Fibroblast of skin of left quadriceps (primary cell): ENCODE measurements at places on chromosomes 7 and 10.

- no peak for DNase-seq
These were observed 6.0 kb downstream of the PRXL2A start for GRCh38 chr10:80414142-80414895.

GRCh38 chr7:118918556-118918955 is 694.1 kb downstream of the ANKRD7 start:
- no peak for DNase-seq

GRCh38 chr10:99926925-99927720 is 82.6 kb downstream of the DNMBP start:
- DNase-seq = peak; percentile 51

DNA sequence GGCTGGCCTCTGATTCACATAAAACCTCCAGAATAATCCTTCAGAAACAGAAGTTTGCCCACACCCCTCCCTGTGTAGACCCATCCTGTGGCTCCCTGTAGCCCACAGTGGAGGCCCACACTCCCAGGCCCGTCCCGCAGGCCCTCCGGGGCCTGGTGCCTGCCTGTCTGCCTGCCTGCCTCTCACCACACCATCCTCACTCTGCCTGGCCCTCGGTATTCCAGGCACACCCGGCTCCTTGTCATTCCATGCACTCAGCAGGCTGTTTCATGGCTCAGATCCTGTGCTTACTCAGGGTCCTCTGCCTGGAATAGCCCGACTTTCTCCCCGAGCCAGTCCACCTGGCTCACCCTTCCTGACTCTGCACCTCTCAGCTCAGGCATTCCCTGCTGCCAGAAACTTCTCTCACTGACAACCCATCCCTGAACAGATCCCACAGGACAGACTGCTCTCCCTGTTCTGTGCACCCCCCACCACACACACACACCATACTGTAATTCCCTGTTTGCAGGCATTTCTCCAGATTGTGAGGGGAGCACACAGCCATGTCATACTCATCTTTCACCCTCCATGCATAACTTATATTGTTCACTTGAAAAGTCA is 498.0 kb upstream of the ZMIZ1 start:
- DNase-seq = no peak

DNA sequence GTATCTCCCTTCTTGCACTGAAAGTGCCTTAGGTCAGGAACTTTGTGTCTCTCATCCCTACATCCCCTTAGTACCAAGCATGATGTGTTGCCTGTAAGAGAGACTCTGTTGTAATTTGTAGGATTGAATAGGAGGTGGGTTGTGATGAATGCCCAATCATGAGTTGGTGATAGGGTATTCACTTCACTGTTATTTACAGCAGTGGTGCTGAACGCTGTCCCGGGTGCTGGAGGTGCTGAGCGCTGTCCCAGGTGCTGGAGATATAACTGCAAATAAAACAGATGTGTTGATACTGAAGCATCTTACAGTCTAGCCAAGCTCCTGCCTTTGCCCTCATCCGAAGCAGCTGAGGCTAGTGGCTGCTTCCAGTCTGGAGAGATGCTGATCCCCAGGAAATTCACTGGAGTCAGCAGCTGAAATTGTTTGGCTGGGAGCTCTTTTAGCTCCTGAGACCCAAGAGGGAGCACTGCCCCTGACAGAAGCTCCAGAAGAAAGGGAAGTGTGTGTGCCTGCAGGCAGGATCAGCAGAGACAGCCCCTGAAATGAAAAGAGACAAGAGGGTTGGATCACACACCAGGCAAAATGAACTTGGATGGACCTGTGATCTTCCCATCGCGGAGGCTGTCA is 183.4 kb downstream of the SORCS3 start:
- DNase-seq = no peak

- no peak for DNase-seq
These were observed 719 bp downstream of the DPY19L1 start for GRCh38 chr7:35036361-35037171.

GRCh38 chr10:78286186-78286585 is 252.5 kb downstream of the RPS24 start:
- no peak for DNase-seq

- DNase-seq = no peak
These were observed 17.2 kb upstream of the MYL7 start for GRCh38 chr7:44158096-44158872.

- DNase-seq = no peak
These were observed 49.2 kb upstream of the AGR3 start for GRCh38 chr7:16930946-16931345.

- no peak for DNase-seq
These were observed 3.0 kb downstream of the SMARCD3 start for GRCh38 chr7:151245360-151246101.

DNA sequence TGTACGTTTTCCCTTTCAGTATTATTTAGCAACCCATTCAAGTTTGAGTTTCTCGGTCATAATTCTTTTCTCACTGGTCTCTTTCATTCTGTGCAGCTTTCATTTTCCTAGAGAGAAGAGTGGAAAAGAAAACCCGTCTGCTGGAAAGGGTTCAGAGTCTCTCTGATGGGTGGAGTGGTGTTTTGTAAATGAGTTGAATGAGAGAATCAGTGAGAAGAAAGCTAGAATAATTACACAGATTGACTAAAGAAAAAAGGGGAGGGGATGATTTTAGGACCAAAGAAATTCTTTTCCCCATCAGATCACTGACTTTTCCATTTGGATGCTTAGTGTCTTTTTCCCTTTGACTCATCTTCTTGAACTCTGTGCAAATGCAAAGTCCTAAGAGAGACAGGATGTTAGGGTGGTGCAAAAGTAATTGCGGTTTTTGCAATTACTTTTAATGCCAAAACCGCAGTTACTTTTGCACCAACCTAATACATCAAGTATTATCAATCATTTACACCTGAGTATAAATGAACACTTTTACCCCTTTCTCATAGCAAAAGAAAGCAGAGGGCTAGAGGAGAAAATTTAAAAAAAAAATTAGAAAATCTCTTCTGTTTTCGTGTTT is 242.1 kb upstream of the SP4 start:
- no peak for DNase-seq

- DNase-seq = no peak
These were observed 1.6 kb downstream of the SAMD9L start for GRCh38 chr7:93146472-93147141.

GRCh38 chr10:24590697-24591457 is 132.8 kb downstream of the ARHGAP21 start:
- no peak for DNase-seq

- DNase-seq = no peak
These were observed 29.0 kb downstream of the AKR1D1 start for GRCh38 chr7:138105221-138105620.

DNA sequence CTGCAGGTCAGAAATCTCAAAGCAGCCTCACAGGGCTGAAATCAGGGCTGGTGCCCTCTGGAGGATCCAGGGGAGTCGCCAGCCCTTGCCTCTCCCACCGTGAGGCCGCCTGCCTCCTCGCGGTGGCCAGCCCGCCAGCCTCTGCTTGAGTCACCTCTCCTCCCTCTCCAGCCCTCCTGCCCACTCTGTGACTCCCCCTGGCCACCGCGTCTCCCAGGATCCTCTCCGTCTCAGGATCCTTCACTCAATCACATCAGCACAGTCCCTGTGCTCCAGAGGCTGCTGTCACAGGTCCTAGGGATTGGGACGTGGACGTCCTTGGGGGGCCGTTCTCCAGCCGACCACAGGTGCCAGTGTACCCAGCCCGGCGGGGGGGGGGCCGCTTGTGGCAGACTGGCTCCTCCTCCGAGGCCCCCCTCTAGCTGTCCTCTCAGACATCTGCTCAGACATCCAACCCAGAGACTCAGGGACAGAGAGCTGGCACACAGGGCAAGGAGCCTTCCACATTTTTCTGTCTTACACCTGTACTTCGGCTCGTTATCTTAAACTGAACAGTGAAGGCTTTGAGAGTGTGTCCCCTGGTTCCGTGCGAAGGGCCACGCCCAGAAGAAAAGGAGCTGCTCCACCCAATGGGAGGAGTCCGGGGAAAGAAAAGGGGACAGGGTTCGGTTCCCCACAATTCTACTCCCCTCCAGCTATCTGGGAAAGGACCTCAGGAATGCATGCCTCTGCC is 9.4 kb upstream of the PPP2R2D start:
- DNase-seq = no peak

DNA sequence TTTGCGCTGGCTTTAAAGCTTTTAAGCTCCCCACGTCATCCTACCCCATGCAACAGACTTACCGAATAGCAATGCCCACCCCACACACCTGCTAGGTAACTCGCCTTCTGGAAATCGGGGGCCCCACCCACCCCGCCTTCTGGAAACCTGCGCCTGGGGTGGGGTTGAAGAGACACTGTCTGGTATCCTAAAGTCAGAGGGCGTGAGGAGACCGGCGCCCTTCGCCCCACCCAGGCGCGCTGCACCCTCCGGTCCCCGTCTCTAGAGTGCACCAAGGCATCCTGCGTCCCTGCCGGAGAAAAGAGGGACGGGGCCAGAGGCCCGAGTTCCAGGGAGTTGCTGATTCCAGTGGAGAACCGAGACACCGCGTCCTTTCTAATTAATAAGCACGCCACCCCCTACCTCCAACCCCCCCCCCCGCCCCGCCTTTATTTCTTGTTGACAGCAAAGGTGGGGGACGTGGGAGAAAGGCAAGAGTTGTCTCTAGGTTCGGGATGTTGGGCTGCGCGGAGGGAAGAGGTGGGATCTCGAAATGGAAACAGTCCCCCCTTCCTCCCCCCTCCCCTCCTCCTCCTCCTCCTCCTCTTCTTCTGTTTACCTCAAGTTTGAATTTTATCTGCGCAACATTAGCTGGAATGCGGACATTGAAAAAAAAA is 220.9 kb upstream of the MKLN1 start:
- DNase-seq = no peak

- DNase-seq = no peak
These were observed 109.7 kb upstream of the PPIF start for GRCh38 chr10:79237454-79238157.

- DNase-seq = no peak
These were observed 27.0 kb upstream of the TOMM7 start for GRCh38 chr7:22849662-22850061.

DNA sequence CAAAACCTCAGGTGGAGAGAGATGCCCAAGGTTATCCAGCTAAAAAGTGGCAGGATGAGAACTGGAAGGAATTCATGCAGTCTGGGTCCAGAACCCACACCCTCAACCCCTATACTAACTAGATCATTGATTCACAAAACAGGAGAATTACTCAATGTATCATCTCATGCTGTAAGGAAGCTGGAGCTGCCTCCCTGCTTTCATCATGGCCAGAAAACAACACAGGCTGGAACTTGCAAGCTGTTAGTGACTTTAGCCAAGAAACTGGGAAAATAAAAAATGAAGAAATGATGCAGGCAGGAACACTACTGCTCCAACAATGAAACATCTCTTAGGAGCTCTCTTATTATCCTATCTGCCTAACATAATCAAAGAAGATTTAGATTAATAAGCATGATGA is 619.8 kb upstream of the CELF2 start:
- no peak for DNase-seq

- no peak for DNase-seq
These were observed at the start of gene CYP2W1 for GRCh38 chr7:983004-983615. CYP2W1 (plus strand) TSS chr7:983181; CDS start chr7:983212, 31 bp downstream.

GRCh38 chr10:77299320-77299719 is 338.3 kb downstream of the KCNMA1 start:
- DNase-seq = no peak
